ENCODE measurements at places on chromosomes 11 and 22. TPM values are rescaled to one million over a fixed set of nuclear protein-coding genes. Genes with fewer than 3 reads are reported as not detected.
A peak's percentile ranks its signal among the peaks of the same experiment; 100 is the strongest.

KDM4D gene
- 1.3 TPM for total RNA-seq

GRCh38 chr22:17118342-17118741 is 2.8 kb downstream of the TMEM121B start:
- DNase-seq: no peak

CLTCL1 gene
- 0.62 TPM for total RNA-seq

DNA sequence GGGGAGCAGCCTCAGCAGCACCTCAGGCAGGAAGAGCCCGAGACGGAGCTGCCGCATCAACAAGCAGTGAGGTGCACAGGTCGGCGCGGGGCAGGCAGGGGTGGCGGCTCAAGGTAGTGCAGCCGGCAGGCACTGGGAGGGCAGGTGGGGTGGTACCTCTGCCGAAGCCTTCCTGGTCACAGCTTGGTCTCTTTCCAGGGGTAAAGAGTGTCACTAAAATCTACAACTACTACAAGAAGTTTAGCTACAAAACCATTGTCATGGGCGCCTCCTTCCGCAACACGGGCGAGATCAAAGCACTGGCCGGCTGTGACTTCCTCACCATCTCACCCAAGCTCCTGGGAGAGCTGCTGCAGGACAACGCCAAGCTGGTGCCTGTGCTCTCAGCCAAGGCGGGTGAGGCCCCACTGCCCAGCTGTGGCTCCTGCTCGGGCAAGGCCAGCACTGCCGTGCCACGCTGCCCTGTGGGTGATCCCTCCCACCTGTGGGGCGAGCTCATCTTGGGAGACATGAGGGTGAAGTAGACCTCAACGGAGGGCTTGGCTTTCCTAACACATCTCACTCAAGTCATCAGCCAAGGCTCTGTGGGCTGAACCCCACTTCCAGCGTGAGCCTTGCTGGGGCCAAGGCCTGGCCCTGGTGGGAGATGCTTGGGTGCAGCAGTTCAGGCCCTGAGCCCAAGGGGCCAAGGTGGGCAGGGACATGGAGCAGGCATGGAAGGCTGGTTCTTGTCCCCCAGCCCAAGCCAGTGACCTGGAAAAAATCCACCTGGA is 13.6 kb downstream of the GATD1 start:
- no peak for DNase-seq

DNA sequence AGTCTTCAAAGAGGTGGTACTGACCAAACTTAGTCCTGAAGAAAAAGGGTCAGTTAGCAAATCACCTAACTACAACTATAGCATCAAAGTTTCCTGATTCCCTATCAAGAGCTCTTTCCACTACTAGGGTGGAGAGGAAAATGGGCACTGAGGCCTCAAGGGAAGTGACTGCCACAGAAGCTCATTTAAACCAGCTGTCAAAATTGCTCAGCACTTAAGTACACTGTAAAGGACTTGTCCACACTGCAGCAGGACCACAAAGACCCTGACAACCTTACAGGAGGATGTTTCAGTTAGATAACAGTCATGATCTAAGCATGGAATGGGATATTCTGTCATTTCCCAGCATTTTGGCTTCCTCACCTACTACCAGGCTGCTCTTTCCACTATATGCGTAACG is 33.0 kb downstream of the FAM168A start:
- DNase-seq: no peak

- DNase-seq: no peak
These were observed 66.9 kb upstream of the CHRM4 start for GRCh38 chr11:46458491-46458890.

- DNase-seq: no peak
These were observed 25.3 kb downstream of the MAFF start for GRCh38 chr22:38226853-38227649.

DNA sequence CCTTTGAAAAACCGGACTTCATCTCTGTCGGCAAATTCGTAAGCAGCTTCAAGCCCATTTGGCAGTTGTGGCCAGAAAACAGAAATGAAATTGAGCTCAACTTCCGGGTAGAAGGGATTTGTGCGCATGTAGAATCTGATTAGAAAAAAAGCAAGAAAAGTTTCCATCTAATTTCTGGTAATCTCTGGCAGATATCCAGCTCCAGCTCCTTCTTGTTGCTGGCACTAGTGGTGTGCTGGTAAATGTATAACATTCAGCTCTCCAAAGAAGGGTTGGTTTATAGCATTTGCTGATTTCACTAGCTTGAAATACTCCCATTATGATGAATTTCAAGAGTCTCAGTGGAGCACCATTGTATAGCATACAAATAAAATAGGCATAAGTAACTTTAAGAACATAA is 5.4 kb downstream of the MMP1 start:
- DNase-seq: no peak

- no peak for DNase-seq
These were observed 21.8 kb upstream of the RRM1 start for GRCh38 chr11:4072668-4073285.

DNA sequence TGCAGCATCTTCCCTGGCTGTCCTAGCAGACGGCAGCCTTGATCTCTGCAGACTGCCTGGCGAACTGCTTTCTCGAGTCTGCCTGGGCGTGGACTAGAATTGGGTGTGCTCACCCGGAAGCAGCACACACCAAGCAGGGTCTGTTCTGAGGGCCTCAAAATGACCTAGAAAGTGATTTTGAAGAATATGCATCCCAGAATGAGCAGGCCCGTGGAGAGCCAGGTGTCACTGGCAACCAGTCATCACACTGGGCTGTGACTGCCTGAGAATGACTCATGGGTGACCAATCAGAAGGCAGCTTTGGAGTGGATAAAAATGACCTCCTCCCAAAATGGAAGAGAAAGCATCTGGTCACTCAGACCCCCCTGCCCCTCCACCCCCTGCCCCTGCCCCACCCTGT is 114.9 kb upstream of the NECTIN1 start:
- no peak for DNase-seq

TBX10 gene
- total RNA-seq: not detected

GRCh38 chr11:134691295-134691873 is 279.3 kb upstream of the B3GAT1 start:
- no peak for DNase-seq

DNA sequence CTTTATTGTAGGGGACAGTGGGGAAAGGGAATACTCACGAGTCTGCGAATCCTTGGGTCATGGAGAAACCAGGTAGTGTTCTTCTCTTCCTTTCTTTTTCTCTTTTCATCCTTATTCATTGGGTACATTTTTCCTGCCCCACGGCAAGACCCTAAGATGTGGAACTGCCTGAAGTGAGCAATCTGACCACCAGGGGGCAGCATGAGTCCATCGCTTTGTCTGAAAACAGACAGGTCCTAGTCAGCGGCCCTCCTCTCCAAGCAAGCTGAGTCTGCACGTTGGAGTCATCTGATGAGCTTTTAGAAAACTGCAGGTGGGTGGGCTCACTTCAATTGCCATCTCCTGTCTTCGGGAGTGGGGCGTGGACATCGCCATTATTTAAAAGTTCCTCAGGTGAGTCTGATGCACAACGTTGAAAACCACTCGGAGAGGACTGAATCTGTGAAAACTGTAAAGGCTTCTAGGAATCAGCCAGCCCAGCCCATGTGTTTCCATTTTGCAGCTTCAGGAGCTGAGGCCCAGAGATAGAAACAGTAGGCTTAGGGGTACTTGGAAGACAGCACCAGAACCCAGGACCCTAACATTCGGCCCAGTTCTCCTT is 34.0 kb upstream of the FBXO3 start:
- DNase-seq: peak; percentile 78

GRCh38 chr11:86124251-86125233 is 55.7 kb upstream of the PICALM start:
- no peak for DNase-seq

WT1 gene
- total RNA-seq: not detected

DNA sequence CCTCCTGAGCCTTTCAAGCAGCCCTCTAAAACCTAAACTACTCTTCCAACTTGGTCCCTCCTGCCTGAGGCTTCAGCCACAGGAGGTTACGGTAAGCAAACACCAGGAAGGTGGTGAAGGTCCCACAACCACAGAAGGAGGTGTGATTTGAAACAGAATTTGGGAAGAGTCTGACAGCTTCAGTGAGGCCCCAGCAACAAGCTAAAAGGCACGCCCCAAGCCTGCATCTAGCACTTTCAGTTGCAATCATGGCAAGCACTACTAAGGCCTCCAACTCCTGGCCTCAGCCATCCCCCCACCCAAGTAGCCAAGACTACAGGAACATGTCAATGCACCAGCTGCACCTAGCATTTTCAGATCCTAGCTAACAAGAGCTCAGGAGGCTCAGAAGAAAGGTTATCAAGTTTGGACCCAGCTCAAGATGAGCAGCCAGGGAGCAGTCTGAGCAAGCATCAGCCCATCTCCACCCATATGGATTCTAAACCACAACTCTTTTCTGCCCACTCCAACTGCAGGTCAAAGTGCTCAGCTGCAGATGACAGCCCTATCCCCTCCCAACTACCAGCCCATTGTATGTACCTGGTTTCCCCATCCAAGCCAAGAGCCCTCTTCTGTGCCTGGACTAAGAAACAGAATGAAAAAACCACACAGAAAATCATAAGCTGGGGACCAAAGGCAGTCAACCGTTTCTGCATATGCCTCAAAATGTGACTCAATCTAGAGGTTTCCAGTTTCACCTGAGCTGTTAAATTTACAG is 10.4 kb upstream of the AHNAK start:
- no peak for DNase-seq

ROBO4 gene
- not detected for total RNA-seq

- no peak for DNase-seq
These were observed 114.2 kb upstream of the IGLL5 start for GRCh38 chr22:22773427-22773826.

DNA sequence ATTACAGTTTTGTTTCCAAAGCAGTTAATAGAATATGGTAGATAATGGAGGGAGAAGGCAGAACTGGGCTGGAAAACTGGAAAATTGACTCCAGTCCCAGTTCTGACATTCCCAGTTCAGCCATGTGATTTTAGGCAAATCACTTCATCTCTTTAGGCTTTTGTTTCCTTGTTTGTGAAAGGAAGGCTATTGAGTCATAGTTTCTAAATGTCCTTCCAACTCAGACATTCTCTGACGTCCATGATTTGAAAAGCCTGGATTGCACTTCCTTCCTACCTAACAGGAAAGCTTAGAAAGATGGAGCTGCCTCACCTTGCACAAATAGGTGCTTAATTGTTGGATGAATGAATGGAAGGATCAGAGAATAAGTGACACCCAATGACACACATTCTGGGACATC is 19.8 kb upstream of the GALNT18 start:
- DNase-seq: no peak

Data from activated naive CD8-positive, alpha-beta T cell treated with anti-CD3 and anti-CD28 coated beads, Interleukin-2, amount 10 ng/mL, durations not matched to agents 7 days and 5 days (primary cell).